ENCODE measurements at places on chromosomes 5 and 9.

- DNase-seq: no peak
These were observed 333.6 kb downstream of the PIK3R1 start for GRCh38 chr5:68548959-68549676.

DNA sequence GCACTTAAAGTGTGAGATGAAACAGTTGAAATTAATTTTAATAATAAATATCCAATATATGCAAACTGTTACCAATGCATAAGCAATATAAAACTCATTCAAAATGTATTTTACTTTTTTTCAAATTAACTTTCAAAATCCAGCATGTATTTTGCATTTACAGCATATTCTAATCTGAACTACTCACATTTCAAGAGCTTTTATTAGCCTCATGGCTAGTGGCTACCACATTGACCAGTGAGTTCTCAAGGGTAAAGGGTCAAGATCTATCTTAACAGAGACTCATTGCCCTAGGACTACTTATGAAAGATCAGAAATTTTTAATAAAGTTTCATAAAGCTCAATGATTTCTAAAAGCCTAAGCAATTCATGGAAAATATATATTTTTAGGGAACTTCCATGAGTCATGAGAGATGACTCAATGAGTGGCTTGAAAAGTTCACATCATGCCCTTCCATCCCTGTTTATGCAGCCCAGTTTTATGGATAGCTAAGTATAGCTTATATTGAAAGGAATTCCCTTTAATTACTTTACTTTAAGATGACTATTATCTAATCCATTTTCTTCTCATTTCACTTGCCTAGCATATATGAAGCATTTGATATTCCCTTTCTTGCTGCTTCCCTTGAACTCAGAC is 608.6 kb downstream of the SLCO4C1 start:
- DNase-seq: no peak

DNA sequence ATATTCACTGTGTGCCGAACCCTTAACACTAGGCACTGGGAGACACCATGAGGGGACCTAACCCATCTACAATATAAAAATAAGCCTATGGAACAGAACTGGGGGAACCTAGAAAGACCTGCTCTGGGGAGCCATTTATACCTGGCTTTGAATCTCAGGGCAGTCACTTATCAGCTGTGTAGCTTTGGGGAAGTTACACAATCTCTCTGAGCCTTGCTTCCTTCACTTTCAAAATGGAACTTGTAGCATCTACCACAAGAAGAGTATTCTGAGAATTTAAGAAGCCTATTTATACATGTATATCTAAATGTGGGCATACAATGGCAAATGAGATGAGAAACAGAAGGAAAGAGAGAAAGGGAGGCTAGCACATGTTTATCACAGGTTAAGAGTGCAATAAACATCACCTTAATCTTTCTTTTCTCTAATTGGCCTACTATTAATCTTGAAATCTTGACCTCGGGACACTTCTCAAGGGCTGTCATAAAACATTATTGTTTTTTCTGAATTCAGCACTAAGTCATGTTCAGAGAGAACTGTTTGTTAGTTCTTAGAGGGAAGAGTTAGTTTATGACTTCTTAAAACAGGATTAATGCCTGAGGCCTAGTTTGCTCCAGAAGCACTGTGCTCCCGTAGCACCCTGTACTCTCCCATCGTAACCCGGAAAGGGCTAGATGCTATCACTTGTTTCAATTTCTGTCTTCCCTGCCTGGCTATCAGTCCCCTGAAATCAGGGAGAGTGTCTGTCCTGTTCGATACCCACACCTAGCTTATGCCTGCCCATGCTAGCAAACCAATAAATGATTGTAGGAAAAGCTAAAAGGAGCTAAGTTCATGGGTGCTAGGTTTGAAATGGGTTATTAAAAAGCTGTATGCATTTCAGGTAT is 606.4 kb upstream of the CLINT1 start:
- DNase-seq: no peak

DNA sequence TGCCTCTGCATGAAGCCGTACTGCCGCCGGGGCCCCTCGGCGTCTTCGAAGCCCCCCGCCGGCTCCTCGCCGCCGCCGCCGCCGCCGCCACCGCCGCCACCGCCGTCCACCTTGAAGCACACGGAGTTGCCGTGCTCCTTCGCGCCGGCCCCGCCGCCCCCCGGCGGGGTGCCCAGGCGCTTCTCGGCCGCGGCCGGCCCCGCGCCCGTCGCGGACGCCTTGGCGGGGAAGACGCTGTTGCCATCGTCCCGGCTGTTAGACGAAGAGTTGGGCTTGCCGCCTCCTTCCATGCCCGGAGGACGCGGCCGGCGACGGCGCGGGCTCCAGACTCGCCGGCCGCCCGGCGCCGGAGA is 400 bp downstream of the HCN1 start:
- peak; percentile 24 for DNase-seq

DNA sequence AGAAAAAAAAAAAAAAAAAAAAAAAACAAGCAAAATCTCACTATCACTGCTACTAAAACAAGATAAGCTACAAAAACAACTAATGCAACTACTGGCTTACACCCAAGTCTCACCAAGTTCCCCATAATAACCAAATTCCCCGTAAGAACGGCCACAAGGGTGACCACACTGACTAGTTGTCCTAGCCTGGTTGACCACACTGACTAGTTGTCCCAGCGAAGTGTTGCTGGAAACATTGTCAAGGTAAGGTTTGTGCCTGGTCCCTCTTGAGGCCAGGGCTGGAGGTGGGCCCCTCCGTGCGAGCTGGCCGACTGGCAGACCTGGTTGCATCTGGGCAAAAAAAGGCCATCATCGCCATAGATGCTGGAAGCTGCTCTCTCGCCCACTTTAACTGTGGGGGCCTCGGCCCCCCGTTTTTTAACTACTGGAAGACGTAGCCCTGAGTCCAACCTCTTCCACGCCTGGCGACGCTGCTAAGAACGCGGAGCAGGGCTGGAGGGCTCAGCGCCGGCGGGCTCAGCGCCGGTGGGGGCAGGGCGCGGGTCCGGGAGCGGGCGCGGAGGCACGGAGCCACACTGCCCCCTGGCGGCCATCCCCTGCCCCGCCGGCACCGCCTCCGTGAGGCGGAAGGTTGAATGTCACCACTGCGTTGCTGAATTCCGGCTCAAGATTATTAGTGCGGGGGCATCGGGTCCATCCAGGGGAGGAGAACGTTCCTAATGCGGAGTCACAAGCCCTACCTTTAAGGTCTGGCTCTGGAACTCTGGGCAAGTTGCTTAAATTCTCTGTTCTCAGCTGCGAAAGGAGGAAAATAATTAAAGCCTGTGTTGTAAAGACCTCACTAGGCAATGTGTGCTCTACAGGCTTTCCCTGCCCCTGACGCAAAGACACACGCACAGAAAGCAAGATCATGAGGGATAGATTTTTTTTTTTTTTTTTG is 84.0 kb downstream of the HSD17B3 start:
- DNase-seq: peak; percentile 72

- no peak for DNase-seq
These were observed 13.4 kb upstream of the VPS13A start for GRCh38 chr9:77163884-77164283.

DNA sequence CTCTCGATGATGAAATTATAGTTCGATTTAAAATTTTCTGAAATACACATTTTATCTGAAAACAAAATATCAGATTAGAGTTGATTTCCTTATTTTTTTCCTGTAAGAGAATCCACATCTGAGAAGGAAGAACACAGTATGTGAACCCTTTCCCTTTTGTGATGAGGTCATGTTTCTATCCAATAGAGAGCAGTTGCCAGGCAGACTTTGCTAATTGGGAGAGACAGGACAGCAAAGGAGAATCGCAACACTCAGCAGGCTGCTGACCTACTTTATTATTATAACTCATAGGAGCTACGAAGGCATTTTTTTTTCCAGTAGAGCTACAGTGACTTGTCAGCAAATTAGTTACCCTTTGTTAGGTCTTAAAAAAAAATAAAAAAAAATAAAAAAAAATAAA is 242.1 kb downstream of the HCN1 start:
- peak; percentile 97 for DNase-seq

DNA sequence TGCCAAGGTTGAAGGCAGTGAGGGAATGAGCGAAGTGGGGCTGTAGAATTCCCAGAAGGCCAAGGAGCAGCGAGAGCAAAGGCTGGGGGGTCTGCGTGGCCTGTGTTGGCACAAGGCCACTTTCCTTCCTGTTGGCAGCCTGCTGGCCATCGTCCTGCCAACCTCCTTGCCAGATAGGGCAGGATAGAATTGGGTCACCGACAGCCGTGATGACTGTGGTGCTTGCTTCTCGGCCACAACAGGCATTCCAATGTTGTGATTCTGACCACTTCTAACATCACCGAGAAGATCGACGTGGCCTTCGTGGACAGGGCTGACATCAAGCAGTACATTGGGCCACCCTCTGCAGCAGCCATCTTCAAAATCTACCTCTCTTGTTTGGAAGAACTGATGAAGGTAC is 18.9 kb downstream of the TRIP13 start:
- peak; percentile 49 for DNase-seq

DNA sequence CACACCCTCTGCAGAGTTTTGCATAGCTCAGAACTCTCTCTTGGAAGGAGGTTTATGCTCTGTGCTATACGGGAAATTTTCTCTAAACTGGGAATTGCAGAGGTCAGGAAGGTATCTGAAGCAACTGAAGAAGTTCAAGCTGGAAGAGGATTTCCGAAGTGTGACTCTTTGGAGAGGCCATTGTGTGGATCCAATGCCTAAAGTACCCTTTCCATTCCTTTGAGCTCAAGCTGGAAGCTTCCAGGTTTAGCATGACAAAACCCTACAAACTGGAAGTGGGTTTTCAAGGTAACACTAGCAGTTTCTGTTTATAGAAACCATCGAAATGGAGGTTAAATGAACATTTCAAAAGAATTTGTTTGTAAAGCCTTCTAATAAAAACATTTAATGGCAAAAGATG is 187.1 kb downstream of the CFAP90 start:
- DNase-seq: no peak

DNA sequence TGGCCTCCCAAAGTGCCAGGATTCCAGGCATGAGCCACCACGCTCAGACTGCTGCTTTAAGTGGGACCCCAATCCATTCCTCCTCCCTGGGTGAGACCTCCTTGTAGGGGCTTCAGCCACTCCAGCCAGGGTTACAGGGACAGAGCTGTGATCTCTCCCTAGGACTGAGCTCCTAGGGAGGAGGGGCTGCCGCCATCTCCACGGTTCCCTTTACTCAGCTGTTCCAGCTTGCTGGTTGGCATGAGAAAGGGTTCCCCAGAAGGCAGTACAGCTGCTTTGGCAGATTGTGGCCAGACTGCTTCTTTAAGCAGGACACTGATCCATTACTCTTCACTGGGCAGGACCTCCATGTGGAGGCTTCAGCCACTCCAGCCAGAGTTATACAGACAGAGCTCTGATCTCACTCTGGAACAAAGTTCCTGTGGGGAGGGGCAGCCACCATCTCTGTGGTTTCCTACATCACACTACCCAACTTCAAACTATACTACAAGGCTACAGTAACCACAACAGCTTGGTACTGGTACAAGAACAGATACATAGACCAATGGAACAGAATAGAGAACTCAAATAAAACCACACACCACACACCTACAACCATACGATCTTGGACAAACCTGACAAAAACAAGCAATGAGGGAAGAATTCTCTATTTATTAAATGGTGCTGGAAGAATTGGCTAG is 7.2 kb downstream of the INSL6 start:
- DNase-seq: no peak

GRCh38 chr9:99253772-99254431 is 31.8 kb downstream of the SEC61B start:
- DNase-seq: no peak

- DNase-seq: no peak
These were observed 45.4 kb downstream of the MFAP3 start for GRCh38 chr5:154084062-154084639.

GRCh38 chr5:160240350-160240749 is 11.0 kb downstream of the FABP6 start:
- DNase-seq: no peak

DNA sequence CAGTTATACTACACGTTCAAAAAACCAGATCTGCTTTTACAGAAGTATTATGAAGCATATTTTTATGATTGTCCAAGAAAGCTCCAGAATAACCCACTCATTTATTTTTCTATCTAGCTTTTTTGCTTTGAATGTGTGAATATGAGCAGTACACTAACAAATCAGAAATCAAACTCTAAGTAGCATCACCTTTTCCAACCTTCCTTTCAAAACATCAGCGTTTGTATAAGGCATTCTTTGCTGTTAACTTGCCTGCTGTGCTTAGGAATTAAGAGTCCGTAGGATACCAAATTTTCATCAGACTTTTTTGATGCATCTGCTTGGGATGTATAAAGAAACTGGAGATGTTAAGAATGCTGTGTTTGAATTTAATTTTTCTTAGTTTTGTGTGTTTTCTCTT is 3.8 kb downstream of the TLE4 start:
- peak; percentile 44 for DNase-seq

DNA sequence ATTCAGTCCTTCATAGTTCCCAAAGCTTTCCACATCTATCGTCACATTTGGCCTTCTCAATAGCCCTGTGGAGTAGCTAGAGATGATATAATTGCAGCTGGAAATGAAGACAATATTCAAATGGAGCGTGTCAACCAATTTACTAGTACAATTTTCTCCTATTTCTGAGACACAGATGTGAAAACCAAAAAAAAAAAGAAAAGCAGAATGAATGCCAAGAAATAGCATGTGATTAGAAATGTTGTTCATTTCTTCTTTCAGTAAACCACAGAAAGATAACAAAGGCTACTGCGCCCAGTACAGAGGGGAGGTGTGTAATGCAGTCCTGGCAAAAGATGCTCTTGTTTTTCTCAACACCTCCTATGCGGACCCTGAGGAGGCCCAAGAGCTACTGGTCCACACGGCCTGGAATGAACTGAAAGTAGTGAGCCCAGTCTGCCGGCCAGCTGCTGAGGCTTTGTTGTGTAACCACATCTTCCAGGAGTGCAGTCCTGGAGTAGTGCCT is 99.0 kb downstream of the MUSK start:
- DNase-seq: no peak

GRCh38 chr9:93059011-93059714 is 662 bp downstream of the SUSD3 start:
- no peak for DNase-seq

DNA sequence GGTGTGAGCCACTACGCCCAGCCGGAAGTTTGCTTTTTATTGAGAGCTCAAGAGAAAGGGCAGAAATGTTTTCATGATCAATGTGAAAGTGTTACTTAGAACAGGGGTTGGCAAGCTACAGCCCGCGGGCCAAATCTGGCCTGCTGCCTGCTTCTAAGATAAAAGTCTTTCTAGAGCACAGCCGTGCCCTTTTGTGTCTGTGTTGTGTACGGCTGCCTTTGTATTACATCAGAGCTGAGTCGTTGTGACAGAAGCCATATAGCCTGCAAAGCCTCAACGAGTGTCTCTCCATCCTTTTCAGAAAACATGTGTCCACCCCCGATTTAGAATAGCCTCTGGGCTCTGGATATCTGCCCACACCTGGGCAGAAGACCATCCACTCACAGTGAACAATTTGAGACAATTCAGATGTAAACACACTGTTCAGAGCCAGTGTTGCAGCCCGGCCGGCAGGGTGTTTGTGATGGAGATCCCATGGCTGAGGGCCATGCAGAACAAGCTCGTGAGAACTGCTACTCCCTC is 28.8 kb downstream of the AK8 start:
- no peak for DNase-seq

- no peak for DNase-seq
These were observed 268.2 kb downstream of the BRINP1 start for GRCh38 chr9:119101048-119101447.

All from G401 (cell line).